NCI-H1417 treated with DMSO at 0.1 percent for 48 hours (cell line): ENCODE measurements at places on chromosomes 16 and 17.

GRCh38 chr16:84093879-84094270 is 22.9 kb downstream of the MBTPS1 start:
- no peak for DNase-seq

- DNase-seq, result no peak
Observed at GRCh38 chr16:68332411-68333121, 21.7 kb downstream of the PRMT7 start.

DNA sequence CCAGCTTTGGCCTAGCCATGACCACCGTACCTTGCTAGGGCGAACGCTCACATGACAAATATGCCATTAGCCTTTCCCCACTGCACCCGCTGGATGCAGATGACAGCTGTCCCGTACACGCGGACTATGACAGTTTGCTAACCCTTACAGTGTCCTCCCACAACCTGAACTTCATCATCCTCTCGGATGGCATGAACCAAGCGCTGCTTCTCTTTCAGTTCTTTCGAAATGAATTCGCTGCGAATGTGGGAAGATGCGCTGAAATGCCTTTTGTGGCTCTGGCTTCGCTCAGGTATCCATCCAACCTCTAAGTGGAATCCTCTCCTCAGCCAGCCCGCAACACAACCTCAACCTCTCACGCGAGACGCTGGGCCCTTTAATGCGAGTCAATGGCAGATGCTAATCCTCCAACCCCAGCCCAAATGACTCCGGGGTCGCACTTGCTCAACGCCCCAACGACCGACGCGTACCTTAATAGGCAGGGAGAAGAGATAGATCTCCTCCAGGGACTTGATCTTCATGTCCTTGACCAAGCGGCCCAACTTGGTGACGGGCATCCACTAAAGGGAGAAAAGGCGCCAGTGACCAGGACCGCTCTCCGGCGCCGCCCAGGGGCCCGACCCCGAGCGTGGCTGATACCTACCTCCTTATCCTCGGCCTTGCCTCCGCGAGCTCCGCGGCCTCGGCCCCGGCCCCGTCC is 670 bp downstream of the RPS2 start:
- no peak for DNase-seq

DNA sequence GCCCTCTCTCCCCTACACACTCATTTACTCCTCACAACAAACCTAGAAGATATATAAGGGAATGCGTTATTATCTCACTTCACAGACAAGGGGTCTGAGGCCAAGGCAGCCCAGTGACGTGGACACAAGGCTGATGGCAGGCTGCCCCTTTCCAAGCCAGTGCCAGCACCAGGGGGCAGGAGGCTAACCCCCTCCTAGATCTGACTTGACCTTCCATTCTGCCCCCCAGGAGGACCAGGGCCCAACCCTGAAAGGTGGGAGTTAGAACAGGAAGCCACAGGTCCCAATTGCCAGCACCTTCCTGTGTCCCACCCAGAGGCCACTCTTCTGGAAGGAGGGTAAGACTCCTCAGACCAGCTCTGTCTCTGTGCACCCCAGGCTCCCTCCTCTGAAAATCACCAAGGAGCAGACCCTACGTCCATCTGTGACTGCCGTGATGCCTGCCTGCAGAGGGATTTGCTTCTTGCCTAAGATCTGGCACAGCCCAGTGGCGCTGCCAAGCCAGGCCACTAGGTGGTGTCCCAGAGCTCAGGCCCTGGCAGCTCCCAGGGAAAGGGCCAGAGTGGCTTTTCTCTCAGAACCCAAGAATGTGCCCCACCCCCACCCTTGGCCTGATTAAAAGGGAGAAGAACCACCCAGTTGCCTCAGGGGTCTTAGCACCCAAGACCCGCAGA is 42.4 kb upstream of the MRPS23 start:
- no peak for DNase-seq

GRCh38 chr17:65593855-65594845 is 32.7 kb upstream of the AXIN2 start:
- DNase-seq, result no peak

DNA sequence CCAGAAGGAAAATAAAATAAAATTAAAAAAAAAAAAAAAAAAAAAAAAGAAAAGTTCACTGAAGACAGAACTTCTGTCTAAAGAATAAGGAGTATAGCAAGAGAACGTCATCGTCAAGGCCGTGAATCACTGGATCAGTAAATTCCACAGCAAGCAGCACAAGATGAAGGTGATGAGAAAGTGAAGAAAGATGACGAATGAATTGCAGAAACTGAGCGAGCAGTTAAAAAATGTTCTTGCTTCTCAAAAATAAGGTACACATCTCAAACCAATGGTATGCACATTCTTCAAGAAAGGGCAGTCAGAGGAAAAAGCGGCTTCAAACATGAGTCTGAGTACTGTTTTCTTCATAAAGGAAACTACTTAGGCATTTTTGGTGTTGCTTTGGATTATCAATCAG is 104.7 kb downstream of the SMG6 start:
- DNase-seq, result no peak

GRCh38 chr16:12754824-12755543 is 48.7 kb downstream of the CPPED1 start:
- DNase-seq, result no peak

DNA sequence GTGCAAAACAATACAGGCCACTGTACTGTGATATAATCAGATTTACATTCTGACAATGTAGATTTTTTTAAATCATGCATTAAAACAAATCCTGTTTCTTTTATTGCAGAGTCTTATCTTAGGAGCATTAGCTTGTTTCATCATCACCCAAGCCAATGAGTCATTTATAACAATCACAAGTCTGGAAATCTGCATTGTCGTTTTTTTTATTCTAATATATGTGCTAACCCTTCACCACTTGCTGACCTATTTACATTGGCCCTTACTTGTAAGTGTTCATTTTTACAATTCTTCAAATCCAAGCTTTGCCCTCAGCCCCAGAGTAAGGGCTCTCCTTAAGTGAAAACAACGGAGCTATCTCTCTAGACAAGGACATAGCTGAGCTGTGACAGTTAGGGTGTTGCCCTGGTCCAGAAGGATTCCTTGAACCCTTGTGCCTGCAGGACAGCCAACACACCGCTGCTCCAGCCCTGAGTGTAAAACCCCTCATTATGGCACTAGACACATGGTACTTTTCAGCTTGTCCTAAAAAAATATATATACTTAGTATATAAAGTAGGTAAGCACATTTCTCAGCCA is 3.7 kb downstream of the CMTM1 start:
- no peak for DNase-seq

GRCh38 chr17:56937687-56938086 is 23.2 kb downstream of the COIL start:
- DNase-seq, result no peak

DNA sequence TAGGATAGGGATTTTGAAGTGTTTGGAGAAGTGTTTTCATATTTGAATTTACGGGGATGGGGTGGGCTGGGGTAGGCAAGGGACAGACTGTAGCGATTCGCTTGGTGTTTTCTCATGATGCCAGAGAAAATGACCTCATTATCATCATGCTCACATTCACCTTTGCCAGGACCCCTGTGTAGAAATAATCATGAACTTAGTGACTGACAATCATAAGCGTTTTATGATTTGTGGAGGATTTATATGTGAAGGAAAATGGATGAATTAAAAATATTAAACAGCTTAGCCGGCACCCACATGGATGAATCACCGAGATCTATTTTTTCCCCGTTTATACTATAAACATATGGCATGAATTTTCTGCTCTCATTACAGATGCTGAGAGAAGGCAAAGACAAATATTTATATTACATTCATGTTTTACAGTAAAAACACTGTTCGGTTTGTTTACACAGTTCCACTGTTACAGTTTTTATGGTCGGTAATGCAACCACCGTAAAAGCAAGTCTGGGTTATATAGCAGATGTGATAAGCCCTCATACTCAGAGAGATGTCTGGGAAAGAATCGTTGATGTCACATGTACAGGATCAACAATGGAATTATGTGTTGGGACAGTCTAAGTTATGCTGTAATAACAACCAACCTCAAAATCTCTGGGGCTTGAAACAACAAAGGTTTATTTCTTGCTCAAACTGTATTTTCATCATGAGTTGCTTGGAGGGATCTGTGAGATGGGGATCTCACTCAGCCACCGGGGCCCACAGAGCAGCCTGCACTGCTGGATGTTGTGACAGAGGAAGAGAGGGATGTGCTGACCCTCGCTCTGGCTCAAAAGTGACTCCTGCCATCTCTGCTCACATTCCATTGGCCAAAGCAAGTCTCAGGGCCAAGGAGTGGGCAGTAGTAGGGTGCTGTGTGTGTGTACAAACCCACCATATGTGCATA is 85.1 kb downstream of the WWOX start:
- no peak for DNase-seq

- DNase-seq, result no peak
Observed at GRCh38 chr16:66322174-66322573, 44.3 kb upstream of the CDH5 start.

GRCh38 chr17:45273551-45273957 is 11.7 kb upstream of the SPATA32 start:
- no peak for DNase-seq

DNA sequence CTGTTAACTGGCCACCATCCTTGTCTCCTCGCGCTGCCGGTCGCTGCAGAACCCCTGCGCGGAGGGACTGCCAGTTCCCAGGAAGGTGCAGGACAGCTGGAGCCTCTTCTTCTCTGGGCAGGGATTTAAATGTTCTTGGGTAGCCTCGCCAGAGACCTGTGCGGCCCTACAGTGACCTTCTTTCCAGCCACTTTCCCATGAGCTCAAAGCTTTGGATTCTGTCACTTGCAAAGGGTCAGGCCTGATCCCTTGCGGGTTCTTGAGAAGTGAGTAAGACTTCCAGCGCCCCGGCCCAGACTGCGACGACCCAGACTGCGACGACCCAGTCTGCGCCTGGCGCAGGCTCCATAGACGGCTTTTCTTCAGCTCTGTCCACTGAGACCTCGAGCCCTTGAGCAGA is 1.4 kb upstream of the SLFN5 start:
- DNase-seq, result no peak

- DNase-seq, result no peak
Observed at GRCh38 chr17:5304636-5305035, 22.6 kb downstream of the RABEP1 start.

GRCh38 chr16:8905795-8906591 is 23.8 kb downstream of the LITAFD start:
- DNase-seq, result no peak

GRCh38 chr16:67993207-67994039 is 5.9 kb downstream of the DPEP2 start:
- no peak for DNase-seq

DNA sequence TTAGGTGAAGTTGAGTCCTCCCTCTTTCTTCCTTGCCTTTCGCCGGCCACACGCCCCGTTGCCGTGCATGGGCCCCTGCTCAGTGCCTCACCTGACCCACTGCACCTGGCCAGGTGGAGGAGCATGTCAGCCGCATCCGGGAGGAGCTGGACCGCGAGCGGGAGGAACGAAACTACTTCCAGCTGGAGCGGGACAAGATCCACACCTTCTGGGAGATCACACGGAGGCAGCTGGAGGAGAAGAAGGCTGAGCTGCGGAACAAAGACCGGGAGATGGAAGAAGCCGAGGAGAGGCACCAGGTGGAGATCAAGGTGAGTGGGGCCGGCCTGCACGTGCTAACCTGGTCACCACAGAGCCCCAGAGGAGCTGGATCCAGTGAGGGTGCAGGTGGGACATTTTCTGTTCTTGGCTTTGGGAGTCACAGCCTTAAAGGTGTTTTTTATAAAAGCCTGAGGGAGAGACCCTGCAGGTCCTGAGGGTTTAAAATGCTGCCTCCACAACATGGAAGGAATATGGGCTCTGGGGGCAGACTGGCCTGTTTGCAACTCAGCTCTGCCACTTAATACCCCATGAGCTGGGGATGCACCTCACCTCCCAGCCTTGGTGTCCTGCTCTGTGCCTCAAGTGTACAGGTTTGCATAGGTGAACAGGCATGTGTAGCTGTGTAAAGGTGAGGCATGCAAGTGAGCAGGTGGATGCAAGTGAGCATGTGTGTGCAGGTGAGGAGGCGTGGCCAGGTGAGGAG is 12.1 kb upstream of the DBNDD1 start:
- DNase-seq, result no peak

GRCh38 chr17:63634163-63634562 is 11.9 kb downstream of the MAP3K3 start:
- DNase-seq, result no peak

GRCh38 chr17:76940738-76941350 is 72.6 kb downstream of the MGAT5B start:
- DNase-seq, result no peak

DNA sequence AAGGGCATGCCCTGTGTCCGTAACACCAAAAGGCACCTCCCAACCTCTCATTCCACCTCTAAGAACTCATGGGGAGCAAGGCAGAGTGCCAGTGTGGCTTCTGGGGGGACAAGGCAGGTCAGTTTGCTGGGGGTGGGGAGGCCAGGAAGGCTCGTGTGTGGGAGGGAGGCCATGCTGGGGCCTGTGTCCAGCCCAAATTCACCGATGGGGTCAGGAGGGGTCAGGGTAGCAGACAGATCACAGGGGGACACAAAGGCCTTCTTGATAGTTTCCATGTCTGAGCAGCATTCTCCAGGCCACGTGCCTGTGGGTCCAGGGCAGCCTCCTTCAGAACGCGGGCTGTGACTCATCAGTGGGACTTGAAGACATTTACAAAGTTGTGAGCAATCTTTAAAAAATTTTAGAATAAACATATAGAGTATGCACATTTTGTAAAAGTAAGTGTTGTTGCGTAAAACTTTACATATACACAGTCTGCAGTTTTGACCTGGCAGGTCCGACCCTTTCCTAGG is 20.9 kb downstream of the SPACA3 start:
- no peak for DNase-seq

DNA sequence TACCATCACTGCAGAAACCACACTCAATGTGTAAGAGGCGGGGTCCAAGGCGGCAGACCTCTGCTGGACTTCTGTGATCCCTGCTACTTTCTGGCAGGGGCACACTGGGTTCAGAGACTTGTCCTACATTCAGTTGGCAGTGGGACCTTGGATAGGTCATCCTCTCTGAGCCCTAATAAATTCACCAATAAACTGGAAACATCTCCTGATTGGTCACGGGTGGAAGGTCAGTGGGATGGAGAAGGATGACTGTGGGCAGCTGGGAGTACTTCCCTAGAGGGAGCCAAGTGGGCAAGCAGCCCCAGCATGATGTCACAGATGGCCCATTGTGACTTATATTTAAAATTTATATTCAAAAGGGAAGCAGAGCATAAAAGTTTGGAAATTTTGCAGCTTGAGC is 49.7 kb downstream of the RNF112 start:
- DNase-seq, result no peak

DNA sequence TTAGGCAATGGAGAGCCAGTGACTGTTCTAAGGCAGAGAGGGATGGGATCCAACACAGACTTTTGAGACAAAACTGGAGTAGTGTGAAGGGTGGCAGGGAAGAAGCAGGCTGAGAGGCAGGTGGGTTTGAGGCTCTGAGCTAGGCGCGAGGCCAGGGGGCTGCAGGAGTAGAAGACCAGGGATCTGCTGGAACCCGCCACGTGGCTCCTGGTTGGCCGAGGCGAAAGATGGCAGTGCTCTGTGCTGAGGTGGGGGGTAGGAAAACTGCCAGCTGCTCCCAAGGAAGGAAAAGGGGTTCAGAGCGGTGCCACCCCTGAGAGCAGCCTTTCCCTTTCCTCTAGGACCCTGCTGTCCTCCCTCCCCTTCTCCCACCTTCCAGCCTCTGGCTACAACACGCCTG is 5.6 kb downstream of the CD300LG start:
- DNase-seq, result no peak
